Naive thymus-derived CD8-positive, alpha-beta T cell (primary cell): ENCODE measurements at places on chromosomes 2 and 18.

DNA sequence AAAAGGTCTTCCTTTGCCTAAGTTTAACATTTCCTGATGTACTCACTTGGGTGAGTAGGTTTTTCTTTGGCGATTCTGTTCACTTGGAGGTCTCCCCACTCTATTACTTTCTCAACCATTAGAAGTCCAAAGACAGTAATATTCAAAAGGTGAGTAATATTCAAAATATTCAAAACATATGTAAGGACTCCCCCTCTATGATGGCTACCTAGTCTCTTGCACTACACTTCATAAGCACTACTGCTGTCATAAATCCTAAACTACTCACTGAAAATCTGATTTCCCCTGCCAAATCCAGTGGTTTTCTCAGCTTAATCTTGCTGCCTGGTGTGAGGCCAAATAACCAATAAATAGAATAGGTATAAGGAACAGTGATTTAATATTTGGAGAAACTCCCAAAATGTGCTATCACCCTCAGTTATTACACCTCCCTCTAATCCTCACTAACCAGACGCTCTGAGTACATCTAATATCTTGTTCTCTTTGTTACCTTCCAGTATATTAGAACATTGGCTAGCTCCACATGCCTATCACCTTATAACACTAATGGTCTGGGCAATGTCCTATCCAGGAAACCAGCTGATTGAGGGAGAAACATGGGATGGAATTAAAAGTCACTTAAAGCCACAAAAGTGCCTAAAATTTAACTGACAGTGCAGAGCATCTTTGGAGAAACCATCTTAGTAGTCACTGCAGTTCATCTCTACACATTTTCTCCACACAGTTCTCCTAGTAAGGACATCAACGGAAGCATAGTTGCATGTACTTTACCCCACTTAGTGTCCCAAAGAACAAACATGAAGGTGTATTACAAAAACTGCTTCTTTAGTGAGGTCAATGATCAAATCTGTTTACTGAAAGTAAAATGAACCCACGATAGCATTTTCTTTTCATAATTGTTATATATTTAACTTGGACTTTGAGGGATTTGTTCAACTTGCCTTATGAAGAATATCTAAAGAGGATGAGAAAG lies 54.8 kb downstream of the MBD2 start:
- DNase-seq = no peak

GRCh38 chr2:109438773-109439389 lies 174.9 kb downstream of the SEPTIN10 start:
- DNase-seq = no peak

DNA sequence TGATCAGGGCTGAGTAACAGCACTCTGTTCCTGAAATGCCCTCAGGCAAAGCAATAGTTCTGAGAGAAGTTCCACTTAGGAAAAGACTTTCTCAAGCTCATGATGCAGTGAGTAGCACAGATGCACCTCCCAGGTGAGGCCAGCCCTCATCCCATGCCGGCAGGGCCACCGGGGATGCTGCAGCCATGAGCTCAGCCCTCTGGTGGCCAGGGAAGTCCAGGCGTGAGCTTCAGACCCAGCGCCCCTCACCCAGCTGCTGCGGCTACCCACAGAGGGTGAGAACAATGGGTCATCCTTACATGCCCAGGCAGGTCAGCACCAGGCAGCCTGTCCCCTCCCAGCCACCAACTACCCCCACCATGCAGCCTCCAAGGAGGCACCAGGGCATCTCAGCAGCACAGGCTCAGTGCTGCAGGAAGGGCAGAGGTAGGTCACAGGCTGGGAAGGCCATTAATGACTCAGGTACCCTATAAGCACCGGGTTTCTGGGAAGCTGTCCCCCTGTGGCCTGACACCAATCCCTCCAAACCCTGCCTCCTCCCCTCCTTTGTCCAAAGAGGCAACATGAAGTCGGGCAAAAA lies 50.6 kb downstream of the TTC32 start:
- no peak for DNase-seq

GRCh38 chr2:5391362-5391761 lies 300.8 kb upstream of the SOX11 start:
- DNase-seq = no peak

DNA sequence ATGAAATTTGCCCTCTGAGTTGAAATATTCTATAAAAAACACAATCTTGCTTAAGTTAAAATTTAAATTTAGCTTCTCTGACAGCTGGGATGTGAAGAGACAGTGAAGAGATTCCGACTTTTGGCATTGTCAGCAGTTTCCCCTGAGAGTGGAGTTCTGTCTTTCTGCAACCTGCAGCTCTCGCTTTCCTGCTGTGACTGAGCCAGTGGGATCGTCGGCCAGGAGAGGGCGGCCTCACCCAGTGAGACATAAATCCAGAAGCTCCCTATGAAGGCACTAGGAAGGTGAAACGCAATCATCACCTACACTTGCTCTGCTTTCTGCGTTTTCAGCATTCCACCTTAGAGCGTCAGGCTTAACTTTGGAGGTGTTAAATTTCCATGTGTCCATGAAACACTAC lies 75.4 kb upstream of the HNMT start:
- no peak for DNase-seq

DNA sequence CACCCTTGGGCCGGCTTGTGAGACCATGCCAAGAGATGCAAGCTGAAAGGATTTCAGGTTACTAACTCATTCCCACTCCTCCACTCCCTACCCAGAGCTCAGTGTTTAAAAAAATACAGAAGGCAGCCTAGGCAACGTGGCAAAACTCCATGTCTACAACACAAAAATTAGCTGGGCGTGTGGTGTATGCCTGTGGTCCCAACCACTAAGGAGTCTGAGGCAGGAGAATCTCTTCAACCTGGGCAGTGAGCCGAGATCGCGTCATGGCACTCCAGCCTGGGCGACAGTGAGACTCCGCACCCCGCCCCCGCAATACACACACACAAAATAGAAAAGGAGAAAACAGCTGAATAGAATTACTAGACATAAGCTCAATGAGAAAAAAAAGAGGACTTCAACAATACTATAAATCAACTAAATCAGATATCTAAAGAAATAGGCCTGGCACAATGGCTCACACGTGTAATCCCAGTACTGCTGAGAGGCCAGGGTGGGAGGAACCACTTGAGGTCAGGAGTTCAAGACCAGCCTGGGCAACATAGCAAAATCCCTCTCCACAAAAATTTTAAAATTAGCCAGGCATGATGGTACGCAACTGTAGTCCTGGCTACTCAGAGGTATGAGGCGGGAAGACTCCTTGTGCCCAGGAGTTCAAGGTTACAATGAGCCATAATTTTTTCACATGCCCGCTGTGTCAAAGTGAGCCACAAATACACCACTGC lies 10.1 kb downstream of the IWS1 start:
- DNase-seq = no peak

GRCh38 chr18:23053776-23054457 lies 81.4 kb upstream of the CABLES1 start:
- DNase-seq = no peak

DNA sequence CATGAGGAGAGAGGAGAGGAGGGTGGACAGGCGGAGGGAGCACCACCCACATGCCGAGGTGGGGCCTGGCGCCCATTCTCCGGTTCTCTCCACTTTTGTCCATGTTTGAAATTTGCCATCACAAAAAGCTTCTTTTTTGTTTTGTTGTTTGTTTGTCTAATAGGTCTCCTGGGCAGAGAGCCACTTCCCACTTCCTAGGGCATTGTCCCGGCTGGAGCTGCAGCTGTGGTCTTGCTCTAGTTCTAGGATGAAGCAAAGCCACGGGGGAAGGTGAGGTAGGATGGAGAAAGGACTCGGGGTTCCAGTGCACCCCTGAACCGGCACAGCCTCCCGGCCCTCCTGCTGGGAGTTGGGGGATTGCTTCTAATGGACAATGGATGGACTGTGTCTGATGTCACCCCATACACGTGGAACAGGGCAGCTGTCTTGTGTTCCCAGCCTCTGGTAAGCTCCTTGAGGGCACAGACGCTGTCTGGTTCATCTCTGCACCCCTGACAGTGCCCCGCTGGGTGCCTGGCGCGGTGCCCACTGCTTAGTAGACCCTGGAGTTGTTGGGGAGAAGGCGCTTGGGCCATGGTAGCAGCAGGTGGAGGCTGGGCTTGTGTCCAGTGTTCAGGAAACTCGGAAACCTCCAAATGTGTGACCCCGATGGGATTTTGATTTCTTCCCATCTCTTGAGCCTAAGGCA lies 278.4 kb downstream of the NDUFA10 start:
- DNase-seq = no peak

DNA sequence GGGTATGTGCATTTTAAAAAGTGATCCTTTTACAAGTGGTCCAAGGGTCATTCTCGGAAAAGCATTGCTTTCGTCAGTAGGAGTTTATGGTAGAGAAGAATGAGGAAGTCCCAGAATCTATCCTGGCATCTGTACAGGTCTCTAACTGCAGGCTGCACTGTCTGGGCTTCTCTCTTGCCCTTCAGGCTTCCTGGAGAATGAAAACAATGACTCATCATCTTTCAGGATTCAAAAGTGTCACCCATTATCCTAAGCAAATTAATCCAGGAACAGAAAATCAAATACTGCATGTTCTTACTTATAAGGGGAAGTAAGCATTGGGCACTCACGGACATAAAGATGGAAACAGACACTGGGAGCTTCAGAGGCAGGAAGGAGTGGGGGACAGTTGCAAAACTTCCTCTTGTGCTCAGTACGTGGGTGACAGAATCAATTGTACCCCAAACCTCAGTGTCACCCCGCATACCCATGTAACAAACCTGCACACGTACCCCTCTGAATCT lies 60.2 kb upstream of the TXNDC2 start:
- DNase-seq = no peak
